ENCODE measurements at places on chromosomes 4 and X.

DNA sequence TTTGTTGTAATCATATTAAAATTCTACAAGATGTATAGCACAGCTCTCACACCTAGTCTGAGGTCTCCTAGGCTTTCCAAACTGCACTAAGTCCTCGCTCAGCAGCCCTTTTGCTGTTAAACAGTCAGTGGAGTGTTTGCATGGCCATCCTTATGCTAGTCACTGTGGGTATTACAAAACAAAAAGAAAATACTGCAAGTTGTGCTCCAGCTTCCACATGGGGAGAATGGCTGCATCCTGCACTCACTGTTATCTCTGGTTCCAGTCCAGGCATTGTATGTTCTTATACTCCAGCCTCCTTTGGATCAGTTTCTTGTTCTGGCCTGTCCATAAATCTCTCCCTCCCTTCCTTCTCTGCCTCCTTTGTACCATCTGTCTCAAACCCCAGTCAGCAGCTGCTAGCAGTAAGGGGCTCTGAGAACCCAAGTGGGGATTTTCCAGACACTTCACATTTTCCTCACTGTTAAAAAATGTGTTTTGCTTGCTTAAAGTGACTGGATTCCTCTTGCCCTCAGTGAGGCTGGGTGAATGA lies 38.5 kb upstream of the BMP15 start:
- no peak for DNase-seq

DNA sequence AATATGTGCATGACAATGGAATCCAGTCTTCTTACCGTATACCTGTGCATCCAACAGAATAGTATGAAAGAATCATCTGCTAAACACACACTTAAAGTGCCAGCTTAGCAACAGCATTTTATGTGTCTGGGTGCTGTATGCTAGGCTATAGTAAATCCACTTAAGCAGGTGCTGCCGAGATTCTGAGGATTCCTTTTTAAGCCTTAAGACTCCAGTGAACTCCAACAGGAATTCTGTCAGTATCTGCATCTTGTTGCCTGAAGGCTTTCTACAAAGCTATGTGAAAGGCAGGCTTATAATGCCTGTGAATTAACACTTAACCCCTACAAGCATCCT lies 1076.4 kb upstream of the PABPC4L start:
- DNase-seq = no peak

- no peak for DNase-seq
Observed at GRCh38 chr4:76192236-76192635, 21.4 kb downstream of the SCARB2 start.

DNA sequence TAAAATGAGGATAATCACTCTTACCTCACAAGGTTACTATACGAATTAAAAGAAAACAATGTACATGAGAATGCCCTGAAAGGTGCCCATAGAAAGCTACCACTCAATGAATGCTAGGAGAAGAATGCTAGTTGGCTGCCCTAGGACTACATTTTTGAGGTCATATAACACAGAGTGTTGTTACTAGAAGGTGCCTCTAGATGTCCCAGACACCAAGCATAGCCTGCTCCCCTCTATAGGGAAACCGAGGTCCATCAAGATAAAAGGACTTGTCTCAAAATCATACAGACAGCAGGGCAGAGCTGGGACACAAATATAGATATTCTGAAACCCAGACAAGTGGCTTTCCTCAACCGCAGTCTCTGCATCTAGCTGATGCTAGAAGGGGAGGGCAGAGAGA lies 147.0 kb upstream of the ARHGEF9 start:
- peak; percentile 38 for DNase-seq

- DNase-seq = no peak
Observed at GRCh38 chr4:68905939-68906779, 45.4 kb downstream of the UGT2A3 start.

DNA sequence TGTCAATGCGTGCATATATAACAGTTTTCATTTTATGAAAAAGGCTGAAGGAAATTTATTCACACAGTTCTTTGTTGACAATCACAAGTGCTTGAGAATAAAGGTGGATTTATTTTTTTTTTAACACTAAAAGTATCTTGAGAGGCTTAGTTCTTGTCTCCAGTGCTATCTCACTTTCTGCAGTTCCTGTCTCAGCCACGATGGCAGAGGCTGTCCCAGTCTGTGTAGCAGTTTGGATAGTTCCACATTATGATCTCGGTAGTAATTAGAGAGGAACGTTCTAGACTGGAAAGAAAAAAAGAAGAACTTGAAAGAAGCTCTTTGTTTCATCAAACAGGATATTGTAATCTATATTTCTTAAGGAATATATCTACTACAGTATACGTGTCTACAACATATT lies 229.0 kb downstream of the UGT8 start:
- DNase-seq = no peak

DNA sequence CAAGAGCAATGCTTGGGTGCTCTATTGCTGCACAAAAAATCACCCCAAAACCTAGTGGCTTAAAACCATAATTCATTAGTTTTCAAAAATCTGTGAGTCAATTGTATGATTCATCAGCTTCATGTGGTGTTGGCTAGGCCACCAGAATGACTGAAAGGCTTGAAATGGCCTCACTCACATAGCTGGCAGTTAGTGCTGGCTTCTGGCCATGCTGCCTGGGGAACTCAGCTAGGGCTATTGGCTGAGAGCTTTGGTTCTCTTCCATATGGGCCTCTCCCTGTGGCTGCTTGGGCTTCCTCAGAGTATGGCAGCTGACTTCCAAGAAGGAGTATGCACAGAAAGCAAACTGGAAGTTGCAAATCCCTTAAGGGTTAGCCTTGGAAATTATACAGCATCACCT lies 3.1 kb upstream of the MTMR1 start:
- DNase-seq = peak; percentile 95

DNA sequence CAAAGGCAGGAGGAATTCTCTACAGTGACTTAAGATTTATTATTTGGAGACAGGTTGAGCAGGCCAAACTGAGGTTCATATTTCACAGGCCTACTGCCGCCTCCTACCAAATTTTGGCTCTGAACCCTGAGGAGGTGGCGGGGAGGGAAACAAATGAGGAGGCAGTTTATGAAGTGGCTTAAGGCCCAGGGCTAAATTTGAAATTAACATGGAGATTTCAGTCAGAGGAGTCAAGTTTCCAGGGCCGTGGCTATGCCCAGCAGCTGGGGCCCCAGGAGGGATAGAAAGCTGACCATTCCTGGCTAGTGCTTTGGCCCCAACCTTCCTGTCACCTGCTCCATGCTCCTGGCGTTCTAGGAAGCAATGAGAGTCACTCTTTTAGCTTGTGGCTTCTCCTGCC lies 73.4 kb upstream of the ARHGAP36 start:
- DNase-seq = no peak

GRCh38 chr4:176927664-176928063 lies 134.9 kb upstream of the VEGFC start:
- peak; percentile 91 for DNase-seq

GRCh38 chr4:29423836-29424721 lies 1296.1 kb upstream of the PCDH7 start:
- peak; percentile 91 for DNase-seq

- no peak for DNase-seq
Observed at GRCh38 chr4:180751009-180751408, 1492.2 kb upstream of the TENM3 start.

DNA sequence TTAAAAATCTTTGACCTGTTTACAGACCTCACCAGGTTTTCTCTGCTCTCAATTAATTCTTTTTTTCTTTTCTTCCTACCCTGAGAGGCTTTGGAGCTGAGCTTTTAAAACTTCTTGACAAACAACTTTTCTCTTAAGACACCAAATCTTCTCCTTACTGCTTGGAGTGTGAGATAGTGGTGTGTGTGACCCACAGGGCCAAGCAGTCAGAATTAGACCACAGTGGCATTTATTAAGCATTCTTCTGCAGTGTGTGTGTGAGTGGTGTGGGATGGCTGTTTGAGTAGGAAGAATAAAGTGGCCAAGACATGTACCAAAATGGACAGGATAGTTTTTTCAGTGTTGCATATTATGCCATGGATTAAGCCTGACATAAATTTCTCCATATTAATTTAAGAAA lies 665.1 kb downstream of the RAPGEF2 start:
- DNase-seq = no peak

DNA sequence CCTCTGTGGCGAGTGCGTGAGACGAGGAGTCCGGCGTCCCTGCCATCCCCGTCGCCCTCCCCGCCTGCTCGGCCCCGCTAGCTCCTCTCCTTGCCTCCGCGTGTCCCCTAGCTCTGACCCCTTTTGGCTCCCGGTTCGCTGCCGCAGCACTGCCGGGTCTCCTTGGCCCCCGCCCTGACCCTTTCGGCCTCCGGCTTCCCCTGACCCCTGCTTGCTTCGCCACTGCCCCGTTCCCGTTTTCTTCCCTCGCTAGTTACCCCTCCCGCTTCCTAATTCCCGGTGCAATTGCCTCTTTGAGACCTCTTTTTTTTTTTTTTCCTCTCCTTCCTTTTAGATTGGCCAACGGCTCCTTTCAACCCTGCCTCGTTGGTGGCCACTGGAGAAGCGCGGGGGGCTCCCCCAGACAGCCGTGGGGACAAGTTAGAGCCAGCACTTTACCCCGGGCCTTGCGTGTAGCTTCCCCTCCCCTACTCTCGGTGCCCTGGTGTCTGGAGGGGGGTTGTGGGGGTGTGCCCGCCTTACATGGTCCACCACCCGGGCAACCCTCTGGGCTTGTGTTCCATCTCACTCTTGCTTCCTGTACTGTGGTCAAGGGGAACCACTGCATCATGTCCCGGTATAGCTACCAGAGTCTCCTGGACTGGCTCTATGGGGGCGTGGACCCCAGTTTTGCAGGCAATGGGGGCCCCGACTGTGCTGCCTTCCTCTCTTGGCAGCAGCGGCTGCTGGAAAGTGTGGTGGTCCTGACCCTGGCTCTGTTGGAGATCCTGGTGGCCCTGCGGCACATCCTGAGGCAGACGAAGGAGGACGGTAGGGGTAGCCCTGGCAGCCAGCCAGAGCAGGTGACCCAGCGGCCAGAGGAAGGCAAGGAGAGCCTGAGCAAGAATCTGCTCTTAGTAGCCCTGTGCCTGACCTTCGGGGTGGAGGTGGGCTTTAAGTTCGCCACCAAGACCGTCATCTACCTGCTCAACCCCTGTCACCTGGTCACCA lies 548 bp downstream of the TMEM164 start:
- no peak for DNase-seq

GRCh38 chr4:53355930-53356521 lies 9.8 kb downstream of the SCFD2 start:
- DNase-seq = peak; percentile 18

DNA sequence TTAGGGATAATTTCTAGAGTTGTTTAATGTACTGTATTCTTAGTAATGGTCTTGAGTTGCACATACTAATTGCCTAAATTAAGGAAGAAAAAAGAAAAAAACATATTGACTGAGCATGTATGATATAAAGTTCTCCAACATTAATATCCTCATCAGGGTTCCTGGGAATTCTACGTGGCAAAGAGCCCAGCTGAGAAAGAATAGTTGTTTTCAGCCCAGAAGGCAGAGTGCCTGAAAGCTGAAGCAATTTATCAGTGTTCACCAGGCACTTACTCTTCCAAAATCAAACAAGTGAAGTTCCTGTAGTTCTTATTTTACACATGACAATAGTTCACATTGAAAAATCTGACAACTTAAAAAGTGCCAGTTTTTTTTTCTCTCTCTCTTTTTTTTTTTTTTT lies 27.7 kb downstream of the YIPF7 start:
- DNase-seq = no peak

GRCh38 chrX:29285664-29286063 lies 698.4 kb downstream of the IL1RAPL1 start:
- no peak for DNase-seq

DNA sequence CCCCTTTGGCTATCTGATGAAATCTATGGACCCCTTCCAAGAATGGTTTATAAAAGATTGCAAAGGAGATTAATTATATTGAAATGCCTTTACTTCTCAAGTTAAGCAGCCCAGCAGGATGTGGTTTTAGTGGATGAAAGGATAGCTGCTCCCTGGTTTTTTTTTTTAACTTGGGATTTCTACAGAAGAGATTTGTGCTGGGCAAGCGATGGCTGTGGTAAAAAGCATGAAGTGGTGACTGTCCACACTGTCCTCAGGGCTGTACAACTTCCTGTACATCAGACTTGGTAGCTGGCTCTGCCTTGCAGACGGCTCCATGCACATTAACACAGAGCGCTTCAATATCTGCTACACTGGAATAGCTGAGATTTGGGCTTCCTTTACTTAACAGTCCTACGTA lies 321.7 kb downstream of the DHX15 start:
- no peak for DNase-seq

- no peak for DNase-seq
Observed at GRCh38 chrX:45743906-45744625, 543.4 kb upstream of the DIPK2B start.

- DNase-seq = peak; percentile 0
Observed at GRCh38 chrX:71870208-71871098, 40.2 kb upstream of the NHSL2 start.

GRCh38 chr4:82839624-82840023 lies 41.0 kb upstream of the SCD5 start:
- no peak for DNase-seq

DNA sequence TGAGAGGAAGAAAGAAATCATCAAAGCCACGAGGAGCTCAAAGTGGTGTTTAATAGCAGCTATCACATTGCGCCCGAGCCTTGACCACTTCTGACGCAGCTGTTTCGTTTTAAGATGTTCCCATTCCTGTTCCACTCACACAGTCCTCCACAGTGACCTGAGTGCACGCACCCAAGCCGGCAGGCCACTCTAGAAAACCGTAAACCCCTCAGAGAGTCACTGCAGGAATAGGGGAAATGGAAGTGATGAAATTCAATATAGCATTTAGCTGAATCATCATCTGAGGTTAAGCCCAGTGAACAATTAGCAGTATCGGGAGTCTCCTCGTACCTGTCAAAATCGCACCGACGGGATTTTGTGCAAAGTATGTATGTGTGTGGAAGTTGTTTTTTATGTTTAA lies 17.9 kb upstream of the HAND2 start:
- peak; percentile 3 for DNase-seq

DNA sequence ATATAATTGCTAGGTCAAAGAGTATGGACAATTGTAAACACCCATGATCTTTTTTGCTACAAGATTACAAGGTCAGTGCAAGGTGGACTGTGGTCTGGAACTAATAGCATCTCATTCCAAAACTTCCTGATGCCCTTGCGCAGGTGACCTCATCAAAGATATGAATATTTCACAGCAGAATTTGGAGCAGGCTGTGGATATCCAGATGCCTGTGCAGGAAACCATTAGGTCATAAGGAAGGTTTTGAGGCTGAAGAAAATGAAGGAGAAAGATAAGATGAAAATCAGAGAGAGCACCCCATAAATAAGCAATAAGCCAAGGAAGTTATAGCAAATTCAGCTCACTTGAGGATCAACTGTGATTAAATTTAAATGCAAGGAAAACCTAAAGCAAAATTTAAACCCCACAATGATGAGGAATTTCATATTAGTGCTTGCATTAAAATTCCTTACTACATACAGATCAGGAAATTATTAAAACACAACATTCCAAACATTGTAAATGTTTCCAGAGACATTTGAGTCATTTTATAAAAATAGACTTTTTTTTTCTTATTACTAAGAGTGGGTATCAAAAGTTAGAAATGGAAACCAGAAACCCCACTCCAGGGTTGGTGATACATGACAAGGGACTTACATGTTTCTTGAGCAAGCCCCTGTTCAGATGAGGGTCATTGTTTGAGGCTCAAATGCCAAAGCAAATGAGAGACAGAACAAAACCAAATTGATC lies 100.7 kb upstream of the FAM9C start:
- peak; percentile 65 for DNase-seq
